ENCODE measurements at places on chromosomes 2 and 18.
A peak's percentile ranks its signal among the peaks of the same experiment; 100 is the strongest.

DNA sequence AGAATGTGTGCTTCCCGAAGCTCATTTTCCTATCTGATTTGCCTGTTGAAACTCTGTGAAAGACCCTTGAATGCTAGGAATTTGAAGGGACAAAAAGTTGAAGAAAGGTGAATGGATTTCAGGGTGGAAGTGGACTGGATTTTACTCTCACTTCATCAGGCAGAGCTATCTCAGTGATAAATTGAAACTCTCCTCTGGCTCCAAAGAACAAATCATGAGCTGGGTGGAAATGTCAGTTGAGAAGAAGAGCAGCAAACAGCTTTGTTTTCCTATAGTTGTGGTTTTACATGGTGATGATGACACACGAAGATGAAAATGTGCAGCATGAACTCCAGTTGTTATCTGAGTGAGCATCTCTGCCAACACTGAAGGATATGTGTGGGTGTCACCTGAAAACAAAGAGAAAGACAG, 34.4 kb downstream of the CD28 start:
- DNase-seq = no peak

DNA sequence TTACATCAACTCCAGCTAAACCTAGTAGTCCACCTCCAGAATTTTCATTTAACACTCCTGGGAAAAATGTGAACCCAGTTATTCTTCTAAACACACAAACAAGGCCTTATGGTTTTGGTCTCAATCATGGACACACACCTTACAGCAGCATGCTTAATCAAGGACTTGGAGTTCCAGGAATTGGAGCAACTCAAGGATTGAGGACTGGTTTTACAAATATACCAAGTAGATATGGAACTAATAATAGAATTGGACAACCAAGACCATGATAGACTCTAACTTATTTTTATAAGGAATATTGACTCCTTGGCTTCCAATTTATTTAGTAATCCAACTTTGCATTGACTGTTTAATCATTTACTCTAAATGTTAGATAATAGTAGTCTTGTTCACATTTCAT, 44.2 kb downstream of the NLRC4 start:
- no peak for DNase-seq

GRCh38 chr2:3073041-3073595, 304.5 kb downstream of the EIPR1 start:
- DNase-seq = no peak

DNA sequence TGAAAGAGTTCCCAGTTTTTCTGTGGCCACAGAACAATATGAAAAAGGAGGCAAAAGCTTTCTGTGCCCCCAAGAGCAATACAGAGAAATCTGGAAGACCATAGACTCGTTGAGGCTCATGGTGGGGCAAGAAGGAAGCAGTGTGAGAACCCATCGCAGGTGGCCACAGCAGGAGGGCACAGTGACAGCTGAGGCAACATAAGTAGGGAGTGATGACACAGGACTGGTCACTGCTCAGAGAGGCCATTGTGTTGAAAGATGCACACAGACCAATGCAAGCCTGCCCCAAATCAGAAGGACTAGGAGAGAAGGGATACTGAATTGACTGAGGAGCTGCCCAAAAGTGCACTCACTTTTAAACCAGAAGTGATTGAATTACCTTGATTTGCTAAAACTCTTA, 483.6 kb downstream of the EPHA4 start:
- DNase-seq = no peak

GRCh38 chr2:221802089-221802488, 230.0 kb upstream of the EPHA4 start:
- DNase-seq = no peak

DNA sequence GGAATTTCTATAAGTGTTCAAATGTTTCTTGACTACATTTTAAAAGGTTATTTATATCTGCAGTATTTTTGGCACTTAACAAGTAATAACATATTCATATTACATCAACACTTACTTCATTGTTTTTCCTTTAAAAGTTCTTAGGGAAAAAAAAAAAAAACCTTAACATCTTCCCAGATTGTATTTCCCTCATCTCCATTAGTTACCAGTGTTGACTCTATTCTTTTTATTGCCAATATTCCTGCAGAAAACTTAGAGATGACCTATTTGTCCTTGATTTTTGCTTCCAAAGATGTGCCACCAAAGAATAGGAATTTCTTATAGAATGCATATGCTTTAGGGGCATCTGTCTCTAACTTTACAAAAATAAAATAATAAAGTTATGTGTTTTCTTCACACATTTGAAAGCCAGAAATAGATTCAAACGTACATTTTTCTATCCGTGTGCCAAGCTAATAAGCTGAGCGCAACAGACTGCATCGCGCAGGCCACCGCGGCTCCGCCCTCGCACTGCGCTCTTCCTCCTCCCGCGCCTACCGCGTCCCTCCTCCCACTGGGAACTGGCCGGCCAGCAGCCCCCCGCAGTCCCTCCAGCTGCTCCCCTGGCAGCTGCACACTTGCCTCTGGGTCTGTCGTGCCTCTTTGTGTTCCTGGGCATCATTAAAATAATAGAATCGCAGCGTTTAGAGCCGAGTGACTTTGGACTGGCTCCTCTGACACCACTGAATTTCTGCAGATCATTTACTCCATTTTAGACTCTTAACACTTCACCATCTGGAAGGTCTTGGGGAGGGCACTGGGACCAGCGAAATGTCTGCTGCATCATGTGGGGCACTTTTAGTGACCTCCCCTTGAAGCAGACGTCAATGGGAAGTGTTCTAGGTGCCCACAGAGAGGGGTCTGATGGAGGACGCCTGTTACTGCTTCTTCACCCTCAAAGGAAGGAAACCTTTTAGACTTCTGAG, 21.2 kb upstream of the NAB1 start:
- peak; percentile 42 for DNase-seq

GRCh38 chr2:180751306-180751920, 229.0 kb upstream of the UBE2E3 start:
- DNase-seq = no peak

DNA sequence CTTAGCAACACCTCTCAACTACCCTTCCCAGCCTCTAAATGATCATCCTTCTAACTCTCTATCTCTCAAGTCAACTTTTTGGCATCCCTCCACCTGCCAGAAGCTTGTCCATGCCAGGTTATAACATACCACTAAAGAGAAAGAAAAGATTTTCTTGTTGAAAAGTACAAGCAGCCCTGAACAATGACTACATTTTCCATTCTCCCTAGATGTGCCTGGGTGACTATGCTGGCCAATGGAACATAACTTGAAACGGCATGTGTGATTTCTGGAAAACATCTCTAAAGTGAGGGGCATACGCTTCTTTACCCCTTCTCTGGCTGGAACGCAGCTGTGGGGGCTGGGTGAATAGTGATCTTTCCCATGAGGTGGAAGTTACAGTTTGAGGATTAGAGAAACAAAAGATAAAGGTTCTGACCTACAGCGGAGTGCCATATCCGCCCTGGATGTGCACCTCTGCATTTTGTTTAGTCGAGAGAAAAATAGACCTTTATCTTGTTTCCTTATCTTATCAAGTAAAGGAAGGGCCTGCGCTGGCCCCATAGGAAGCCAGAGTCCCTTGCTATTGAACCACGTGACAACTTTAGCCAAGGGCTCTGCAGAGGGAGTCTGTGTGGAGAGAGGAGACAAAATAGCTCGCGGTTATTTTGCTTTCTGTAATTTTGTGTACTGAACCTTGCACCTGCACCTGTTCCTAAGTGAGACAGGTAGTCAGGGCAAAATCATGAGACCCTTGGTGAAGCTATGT, 436.8 kb downstream of the TGIF1 start:
- no peak for DNase-seq

GRCh38 chr2:98935777-98936352, at the start of gene CRACDL:
CRACDL (minus strand) TSS chr2:98936225; CDS start chr2:98846800, 89,425 bp downstream.
- no peak for DNase-seq

DNA sequence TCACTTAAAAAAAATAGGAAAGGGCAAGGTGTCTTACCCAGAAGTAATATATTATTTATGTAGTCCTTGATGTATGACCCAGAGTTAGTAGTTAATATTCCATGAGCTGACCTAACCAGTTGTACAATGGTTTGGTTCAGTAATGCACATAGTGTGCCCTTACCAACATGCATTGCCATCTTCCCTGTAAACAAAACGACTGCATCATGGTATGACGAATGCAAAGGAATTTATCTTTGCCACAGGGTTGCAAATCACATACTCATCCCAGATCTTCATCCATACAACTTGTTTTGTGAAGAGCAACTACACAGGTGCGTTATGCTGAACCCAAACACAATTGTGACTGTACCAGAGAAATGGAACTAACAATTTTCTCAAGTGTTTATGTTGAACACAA, 68.9 kb upstream of the ZSWIM2 start:
- no peak for DNase-seq

GRCh38 chr2:109523121-109523520, 90.6 kb downstream of the SEPTIN10 start:
- no peak for DNase-seq

DNA sequence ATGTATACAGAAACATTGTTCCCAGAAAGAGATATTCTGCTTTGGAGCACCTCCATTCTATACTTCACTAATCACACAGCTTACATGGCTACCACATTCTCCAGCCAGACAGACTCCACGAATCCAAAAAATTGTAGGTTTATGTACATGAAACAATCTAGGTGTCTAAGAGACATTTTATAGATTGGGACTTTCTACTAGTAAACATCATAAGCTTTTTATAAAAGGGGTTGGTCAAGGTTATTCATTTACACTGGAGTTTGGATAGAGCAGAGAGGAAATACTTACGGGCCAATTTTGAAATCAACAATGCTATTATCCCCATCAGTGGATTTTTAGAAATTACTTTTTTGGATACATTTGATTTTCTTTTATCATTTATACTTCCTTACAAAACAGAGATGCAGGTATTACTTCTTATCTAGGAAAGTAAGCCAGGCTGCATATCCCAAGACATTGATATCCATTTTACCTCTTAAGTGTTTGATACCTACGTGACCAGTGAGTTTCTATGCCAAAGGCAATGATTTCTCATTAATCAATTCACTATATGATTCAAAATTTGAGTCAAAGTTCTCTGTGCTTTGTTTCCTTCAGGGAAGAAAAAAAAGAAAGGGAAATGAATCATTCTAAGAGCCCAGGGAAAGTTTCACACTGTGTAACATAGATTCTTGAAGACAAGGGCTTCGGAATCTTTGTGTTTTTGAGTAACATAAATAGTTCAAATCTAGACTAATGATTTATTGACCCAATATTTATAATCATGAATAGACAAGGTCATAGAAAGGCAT, 140.5 kb downstream of the PTH2R start:
- no peak for DNase-seq

DNA sequence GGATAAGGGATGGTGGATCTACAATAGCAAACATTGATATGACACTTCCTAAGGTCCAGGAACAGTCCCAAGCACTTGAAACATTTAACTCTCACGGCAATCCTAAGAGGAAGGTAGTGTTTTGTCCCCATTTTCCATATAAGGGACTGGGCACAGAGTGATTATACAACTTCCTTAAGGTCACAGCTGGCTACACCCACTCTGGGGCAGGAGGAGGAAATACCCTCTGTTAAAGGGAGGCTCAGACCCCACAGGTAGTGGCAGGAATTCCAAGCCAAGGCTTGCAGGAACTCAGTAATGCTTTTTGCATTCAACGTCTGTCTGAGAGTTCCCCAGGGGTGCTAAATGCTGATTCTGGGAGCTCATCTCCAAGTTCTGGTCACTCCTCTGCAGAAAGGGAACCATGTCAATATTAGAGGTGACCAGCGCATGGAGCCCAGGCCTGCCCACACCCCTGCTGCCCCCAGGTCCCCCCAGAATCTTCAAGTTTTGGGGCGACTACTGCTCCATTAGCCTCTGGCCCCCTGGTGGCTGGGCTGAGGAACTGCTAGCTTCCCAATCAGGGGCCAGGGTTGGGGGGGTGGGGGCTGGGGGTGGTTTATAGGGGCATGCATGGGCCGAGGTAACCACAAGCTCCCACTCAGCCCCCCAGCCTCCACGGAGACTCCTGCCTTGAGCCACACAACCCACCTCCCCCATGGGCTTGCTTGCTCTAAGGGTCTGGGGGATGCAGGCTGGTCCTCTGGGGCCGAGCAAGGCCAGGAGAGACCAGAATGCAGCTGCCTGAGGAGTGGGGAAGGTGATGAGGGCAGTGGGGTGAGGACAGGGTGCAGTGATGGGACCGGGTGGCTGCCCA, 11.1 kb downstream of the OBSL1 start:
- no peak for DNase-seq

DNA sequence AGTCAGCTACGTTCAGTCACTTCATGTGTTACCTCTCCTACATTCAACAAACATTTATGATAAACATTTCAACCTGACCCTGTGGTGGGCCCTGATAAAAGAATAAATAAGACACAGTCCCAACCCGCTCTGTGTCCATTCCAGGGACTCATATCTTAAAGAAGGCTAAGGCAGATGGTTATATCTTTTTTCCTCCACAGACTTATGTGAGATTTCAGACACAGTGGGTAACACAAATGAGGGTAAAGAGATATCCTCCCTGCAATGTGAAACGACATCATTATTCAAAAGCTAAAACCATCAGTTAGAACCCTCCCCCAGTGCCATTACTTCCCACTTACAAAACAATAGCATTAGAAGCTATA, 11.1 kb upstream of the HNRNPLL start:
- DNase-seq = no peak

DNA sequence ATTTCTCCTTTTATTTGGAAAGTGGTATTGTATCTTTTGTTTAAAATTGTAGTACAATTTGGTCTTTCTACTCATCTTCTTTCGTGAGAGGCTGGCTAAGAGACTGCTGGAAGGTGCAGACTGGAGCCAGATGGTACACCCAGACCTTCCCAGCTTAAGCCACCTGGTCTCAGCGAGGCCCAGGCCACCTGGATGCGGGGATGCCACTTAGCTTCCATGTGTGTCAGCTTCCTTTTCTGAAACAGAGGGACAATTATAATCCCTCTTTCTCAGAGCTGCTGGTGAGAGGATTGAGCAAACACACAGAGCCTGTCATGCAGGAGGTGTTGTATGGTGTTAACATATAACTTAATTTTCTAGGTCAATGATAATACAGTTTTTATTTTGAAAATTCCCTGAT, 17.4 kb downstream of the FARP2 start:
- DNase-seq = no peak

DNA sequence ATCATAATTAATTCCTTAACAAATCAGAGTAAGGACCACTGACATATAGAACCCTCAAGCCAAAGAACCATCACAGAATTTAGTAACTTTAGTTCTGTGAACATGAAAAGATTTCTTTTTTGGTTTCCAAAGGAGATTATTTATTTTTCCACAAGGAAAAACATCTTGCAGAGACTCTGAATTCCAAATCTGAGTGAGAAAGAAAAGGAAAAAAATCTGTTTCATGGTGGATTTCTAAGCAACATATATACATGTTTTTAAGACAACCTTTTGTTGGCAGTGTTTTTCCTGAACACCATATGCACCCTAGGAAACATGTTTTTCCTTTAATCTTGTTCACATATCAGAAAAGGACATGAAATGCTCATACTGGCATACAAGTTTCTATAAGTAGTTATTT, 149.8 kb downstream of the AGPS start:
- no peak for DNase-seq

DNA sequence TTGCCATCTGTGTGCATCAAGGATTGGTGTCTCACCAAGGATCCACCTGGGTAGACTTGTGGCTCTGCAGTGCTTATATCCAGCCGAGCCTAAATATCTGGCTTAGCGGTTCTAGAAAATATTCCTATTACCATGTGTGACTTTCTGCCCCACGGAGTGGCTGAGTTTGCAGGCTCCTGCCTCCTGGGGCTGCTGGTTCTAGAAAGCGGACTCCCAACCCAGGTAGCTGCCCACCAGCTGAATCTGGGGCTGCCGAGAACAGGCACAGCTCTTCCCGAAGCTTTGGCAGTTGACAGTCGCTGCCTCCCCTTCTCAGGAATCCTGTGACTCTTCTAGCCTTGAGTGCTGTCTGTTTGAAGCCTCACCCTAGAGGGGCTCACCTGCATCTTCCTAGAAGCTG, 104.6 kb downstream of the TPGS2 start:
- no peak for DNase-seq

GRCh38 chr2:112065966-112066365, 10.9 kb downstream of the TMEM87B start:
- no peak for DNase-seq

Data from C1 segment of cervical spinal cord (tissue), 14 donors.